ACHN (cell line): ENCODE measurements at places on chromosomes 7 and 10.

- no peak for DNase-seq
These were observed 25.4 kb downstream of the GBX1 start for GRCh38 chr7:151141855-151142685.

DNA sequence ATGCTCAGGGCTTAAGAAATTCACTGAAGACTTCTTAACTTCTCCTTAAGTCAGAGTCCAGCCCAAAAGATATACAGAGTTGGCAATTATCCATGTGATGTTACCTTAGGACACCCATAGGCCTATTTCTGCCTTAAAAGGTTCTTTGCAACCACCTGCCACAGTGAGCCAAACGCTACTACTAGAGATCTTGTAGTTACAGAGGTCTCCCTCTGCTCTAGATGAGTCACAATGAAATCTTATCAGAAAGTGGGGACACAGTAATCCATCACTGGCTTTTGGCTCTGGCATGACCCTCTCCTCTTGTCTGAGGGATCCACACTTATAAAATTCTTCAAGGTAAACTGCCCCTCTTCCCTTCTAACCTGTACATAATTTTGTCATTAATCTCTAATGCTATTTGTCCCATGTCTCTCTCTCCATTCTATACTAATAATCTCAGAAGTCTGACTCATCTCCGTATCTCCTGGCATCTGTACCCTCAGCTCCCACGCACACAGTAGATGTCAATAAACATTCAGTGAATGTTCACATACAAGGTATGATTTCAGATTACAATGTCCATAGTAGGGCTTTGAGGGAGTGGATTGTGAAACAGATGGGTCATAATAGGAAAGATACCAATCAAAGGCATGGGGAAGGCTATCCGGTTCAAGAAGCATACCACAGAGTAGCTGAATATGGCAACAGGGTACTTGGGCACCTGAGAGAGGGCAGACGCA is 112.1 kb downstream of the SGMS1 start:
- DNase-seq: no peak

- no peak for DNase-seq
These were observed 73.0 kb downstream of the ADCY1 start for GRCh38 chr7:45646996-45647825.

GRCh38 chr10:31197886-31198285 is 121.1 kb upstream of the ZEB1 start:
- DNase-seq: no peak

- DNase-seq: no peak
These were observed 101.9 kb upstream of the NPS start for GRCh38 chr10:127447197-127447596.

DNA sequence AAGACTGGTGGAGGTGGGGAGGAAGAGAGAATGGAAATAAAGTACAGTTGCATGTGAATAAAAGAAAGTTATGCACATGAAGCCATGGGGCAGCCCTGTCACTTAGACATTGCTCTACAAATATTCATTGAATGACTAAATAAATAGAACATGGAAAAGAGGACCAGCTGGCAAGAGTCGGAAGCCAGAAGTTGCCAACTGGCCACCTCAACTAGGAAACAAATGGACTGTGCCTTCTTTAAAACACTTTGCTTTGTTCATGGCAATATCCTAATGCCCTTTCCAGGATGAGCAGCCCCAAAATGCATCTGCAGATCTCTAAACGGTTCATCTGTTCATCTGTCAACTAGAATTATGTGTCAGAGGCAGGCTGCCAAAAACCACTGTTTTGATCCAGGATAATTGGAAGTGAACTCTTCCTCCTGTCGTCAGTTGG is 157.3 kb downstream of the NOC3L start:
- no peak for DNase-seq

GRCh38 chr7:141785706-141786552 is 4.1 kb upstream of the TAS2R5 start:
- DNase-seq: peak; percentile 71

DNA sequence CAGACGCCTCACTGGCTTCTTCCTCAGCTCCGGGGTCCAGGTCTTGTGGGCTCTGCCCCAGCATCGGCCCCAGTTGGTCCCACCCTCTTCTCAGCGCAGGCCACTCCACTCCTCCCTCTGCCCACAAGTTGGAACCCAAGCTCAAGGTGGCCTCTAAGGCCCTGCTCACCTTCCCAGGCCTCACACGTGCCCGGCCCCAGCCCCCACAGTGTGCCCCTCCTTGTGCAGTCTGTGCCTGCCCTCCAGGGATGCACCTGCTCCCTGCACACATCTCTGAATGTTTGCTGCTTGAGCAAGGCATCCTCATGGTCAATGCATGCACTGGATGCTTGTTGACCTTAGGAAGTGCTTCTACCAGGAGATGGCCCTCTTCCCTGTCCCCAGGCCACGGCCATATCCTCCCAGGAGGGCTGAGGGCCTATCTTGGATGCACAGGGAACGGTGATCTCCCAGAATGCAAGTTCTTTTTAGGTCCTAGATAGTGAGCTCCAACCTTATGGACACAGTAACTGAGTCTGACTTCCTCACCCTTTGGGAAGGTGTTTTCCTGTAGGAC is 7.7 kb upstream of the AEBP1 start:
- no peak for DNase-seq
